DMS153 (cell line): ENCODE measurements at places on chromosomes 5 and 9.

- DNase-seq, result no peak
These were observed 8.3 kb downstream of the NANS start for GRCh38 chr9:98064623-98065392.

DNA sequence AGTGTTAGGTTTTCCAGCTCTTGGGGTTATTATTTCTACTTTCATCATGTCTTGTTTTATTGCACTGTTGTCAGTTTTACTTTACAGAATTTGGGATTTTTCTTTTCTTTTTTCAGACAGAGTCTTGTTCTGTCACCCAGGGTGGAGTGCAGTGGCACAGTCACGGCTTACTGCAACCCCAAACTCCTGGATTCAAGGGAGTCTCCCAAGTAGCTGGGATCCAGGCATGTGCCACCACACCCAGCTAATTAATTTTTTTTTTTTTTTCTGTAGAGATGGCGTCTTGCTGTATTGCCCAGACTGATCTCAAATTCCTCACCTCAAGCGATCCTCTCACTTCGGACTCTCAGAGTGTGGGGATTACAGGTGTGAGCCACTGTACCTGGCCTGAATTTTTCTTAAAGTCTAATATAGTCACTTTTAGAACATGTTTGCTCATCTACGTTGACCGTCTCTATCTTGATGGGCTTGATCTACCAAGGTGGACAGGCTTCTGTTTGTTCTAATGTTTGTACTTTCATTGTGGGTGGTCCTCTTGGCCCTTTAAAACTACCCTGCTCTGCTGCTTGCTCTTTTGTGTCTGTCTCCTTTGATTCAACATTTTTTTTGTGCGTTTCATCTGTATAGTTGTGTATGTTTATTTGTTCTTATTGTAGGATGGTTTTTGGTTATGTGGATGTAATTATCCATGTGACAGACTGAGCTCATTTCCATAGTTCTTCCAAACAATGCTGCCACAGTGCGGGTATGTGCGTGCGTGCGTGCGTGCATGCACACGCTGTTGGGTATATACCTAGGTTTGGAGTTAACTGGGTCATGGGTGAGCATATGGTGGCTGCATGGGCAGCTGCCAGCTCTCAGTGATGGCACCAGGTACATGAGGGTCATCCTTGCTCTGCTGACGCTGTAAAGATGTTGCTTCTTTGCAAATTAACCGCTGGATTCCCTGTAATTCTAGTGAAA, 18.1 kb downstream of the PRRC2B start:
- DNase-seq, result no peak

GRCh38 chr5:68254810-68255209, 39.3 kb downstream of the PIK3R1 start:
- no peak for DNase-seq

- no peak for DNase-seq
These were observed 1.9 kb upstream of the RNF38 start for GRCh38 chr9:36401897-36402480.

DNA sequence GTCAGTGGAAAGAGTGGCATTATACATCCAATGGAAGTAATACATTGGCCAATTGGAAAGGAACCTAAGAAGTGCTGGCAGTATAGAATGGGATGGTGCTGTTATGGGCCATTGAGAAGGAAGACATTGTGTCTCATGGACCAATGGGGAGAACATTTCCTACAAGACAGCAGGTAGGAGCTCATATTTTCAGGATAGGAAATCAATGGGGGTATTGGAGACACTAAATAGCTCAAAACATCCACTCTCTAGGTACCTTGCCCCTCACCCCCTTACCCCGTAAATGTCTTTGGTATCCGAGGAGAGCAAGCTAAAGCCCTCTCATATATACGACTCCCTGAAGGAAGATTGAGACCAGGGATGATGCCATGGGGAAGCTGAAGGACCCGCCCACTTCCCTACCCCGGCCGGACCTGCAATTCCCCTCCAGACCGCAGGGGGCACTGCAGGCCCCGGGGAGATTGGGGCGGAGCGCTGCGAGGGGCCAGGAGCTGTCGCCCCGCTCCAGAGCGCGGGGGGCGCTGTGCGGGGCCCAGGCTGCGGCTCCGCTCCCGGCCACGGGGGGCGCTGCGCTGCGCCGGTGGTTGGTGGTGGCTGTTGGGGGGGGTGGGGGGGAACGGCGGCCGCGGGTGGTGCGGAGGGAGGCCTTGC, at the start of gene KDM3B:
Gene KDM3B (plus strand): TSS at position 615 of the 651 bp plus-strand sequence. CDS start 111 bp downstream, outside the sequence.
- DNase-seq, result peak; percentile 36

GRCh38 chr9:97109194-97109811, 70.4 kb upstream of the CTSV start:
- no peak for DNase-seq

GRCh38 chr9:79116041-79116440, 455.7 kb upstream of the TLE4 start:
- DNase-seq, result no peak

DNA sequence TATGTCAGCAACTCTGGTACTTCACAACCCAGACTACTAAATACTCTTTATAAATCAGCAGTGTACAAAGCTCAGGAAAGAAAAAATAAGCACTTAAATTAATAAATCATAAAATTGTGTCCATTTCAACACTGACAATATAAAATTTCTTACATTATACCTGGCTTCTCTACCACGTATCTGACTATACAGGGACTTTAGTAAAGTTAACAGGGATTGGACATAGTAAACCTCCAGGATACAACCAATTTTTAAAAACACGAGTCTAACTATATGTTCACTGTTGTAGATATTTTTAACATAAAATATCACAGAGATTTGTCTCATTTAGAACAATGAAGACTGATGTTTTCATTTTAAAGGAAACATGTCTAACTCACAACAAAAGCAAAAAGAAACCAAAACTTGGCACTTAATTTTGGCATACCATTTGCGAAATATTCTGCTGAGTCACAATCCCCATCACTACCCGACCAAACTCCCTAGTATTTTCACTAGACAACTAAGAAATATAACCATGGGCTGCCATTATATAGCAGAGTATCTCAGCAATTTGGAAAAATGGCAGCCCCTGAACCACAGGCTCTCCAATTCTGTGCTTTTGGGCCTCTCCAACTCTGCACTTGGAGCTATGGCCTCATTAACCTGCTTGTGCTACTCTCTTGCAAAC, 14.4 kb downstream of the FAM169A start:
- DNase-seq, result no peak

- DNase-seq, result no peak
These were observed 38.7 kb upstream of the C6 start for GRCh38 chr5:41252036-41252435.

DNA sequence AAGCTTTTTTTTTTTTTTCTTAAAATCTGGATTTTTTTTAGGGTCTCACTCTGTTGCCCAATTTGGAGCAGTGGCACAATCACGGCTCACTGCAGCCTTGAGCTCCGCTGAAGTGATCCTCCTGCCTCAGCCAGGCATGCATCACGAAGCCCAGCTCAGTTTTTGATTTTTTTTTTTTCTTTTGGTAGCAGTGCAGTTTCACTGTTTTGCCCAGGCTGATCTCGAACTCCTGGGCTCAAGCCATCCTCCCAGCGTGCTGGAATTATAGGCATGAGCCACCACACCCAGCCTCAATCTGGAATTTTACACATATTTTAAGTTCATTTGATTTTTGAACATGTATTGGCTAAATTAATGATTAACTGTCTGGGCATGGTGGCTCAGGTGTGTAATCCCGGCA, 36.3 kb downstream of the TRIO start:
- no peak for DNase-seq

DNA sequence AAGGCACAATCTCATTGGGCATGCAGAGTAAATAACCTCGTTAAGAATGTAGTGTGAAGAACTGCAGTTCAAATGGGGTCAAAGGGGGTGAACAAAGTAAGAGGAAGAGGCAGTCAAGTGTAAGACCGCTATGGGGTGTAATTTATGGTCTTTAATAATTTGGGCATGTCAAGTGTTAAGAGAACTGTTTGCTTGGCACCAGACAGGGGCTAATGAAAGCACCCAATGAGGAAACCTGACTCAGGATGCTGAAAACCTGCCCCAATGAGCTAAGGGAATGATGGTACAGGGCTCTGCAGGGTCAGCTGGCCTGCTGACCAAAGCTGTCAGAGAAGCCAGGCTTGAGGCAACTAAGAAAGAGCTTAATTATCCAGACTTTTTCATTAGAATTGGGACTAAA, 368.1 kb downstream of the DTWD2 start:
- DNase-seq, result no peak

DNA sequence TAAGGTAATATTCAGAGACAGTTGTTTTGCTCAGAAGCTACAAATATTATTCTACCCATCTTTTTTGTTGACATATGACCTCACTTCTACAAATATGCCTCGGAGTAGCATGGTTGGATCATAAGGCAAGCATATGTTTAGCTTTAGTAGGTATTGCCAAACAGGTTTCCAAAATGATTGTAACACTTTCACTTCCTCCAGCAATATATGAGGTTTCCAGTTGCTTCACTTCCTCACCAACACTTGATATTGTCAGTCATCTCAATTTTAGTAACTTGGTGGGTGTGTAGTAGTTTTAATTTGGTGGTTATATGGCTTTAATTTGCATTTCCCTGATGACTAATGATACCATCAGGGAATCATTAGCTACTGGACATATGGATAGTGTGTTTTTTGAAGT, 46.7 kb downstream of the TNFSF8 start:
- DNase-seq, result no peak

DNA sequence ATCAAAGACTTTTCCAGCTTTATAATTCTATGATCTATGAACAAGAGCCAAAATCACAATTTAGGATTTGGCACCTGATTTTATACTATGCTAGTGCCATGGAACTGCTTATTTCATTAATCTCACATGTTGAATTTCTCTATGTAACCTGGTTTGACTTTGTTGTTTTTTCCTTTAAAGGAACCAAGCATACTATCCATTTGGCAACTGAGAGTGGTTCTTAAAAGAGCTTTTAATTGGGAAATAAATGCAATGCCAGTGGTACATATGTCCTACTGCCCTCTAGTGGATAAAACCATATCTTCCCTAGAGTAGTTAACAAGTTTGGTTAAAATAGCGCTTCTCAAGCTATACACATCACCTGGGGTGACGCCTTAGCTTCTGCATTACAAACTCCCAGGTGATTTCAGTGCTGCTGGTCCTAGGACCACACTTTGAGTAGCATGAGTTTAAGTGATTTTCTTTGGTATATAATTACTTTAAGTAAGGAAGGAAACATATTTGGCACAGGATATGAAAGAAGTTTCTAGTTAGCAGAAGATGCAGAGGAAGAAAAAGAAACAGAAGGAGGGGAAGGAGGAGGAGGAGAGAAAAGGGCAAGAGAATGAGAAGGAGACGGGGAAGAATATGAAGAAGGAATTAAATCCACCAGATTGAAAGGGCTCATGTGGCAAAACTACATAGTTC, 56.8 kb downstream of the FGF10 start:
- DNase-seq, result peak; percentile 27

- DNase-seq, result peak; percentile 58
These were observed 229.5 kb upstream of the NMUR2 start for GRCh38 chr5:152634586-152634985.

DNA sequence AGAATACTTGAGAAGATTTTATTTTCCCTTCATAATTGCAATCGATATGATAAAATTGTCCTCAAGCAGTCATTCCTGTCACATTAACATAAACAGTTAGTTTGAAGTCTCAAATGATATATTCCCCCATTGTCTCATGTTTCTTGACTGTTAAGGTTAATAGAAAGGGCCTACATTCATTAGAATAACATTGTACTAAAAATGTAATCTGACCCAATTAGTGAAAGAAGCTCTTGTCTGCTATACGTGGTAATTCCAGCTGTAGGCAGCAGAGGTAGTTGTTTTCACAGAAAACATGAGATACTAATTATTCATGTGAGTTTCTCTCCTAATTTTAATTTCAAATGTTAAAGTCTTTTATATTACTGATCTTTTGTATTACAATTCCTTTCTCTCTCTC, 25.9 kb upstream of the AP3B1 start:
- no peak for DNase-seq

- DNase-seq, result no peak
These were observed 4.1 kb downstream of the NR6A1 start for GRCh38 chr9:124766815-124767554.

GRCh38 chr9:33013962-33014664, 11.0 kb upstream of the DNAJA1 start:
- no peak for DNase-seq

DNA sequence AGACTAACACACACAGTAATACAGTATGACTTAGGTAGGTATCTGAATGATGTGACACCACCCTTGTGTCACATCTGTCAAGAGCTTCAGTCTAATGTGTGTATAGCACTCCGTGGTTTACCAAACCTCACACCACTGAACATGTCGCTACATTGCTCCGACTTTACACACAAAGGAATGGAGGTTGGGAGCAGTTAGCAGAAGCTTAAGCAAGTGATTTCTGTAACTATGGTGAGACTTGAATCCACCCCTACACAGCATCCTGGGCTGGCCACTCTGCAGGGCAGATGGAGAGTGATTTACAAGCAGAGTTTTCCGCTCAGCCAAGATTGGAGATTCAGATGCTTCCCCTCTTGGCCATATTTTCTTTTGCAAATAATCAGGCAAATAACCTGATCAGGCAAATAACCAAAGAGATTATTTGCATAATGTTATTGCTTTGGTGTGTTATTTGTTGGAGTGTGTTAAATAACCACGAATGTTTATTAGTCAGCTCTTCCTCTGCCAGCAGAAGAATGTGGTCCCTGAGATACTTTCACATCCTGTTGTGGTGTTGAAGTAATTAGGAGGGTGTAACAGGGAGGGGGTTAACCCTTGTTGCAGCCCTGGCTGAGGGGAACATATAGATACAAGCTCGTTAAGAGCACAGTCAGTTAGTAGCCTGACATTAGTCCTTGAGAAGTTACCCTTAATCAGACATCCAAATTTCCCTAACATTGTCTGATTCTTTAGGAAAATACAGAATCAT, 92.8 kb downstream of the SNX18 start:
- no peak for DNase-seq

DNA sequence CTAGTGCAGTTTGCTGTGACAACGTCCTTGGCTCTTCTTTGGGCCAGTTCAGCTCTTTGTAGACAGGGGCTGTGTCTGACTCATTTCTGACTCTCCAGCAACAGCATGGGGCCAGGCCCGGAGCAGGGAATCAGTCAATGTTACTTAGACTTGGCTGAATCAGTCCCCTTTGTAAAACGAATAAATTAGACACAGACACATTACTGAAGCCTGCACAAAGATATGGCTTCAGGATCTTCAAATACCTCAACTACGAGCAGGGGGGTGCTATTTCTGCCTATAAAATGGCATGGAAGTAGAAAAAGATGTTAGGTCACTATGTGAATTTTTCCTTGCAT, 204.7 kb downstream of the TTLL11 start:
- DNase-seq, result no peak

- no peak for DNase-seq
These were observed 95.1 kb downstream of the HRH2 start for GRCh38 chr5:175752826-175753535.

DNA sequence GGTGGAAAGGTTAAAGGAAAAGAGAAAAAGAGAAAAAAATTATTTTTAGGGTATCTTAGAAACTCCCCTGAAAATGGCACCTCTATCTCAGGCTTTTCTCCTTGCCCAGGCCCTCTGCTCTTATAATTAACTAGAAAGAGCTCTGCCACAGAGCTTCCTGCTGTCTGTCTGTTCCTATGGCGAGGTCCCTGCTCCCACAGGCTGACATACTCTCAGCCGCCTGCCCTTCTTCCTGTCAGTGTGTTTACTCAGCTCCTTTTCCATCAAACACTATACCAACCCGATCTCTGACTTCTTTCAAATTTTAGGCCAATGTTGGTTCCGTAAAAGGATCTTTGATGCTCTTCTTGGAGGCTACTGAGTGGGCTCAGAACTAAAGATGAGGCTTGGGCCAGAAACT, 482.6 kb downstream of the DMAC1 start:
- peak; percentile 50 for DNase-seq
